ENCODE measurements at places on chromosomes 5 and 9.

DNA sequence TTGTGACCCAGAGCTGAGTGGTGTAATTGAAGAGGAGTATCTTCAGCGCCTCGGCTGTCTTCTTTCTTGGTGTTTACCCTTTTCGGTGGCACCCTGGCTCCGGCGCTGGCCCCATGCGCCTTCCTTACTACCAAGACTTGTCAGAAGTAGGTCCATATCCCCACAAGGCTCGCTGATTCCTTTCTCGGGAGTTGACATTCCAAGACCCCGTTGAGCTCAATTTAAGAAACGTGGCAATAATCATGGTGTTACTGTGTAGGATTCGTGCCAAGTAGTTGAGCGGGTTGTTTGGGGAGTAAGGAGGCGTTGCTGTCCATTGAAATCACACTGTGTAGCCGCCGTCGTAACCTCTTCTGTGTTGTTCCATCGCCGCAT is 795 bp downstream of the NDUFAF2 start:
- DNase-seq: peak; percentile 65

DNA sequence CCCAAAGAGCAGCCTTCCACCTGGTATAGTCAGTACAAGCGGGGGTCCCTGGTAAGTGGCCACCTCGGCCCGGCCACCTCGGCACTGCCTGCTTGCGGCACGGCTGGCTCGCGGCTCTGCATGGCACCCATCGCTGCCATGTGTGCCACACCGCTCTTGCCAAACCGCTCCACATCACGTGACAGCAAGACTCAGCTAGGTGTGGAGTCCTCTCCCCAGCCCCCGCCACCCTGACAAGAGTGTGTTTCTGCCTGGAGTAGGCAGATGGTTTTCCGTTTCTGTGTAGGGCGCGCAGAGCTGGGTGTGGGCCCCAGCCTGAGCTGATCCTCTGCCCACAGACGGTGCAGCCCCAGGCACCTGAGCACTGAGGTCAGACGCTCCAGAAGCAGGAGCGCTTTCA is 50.5 kb upstream of the FCN2 start:
- DNase-seq: no peak

DNA sequence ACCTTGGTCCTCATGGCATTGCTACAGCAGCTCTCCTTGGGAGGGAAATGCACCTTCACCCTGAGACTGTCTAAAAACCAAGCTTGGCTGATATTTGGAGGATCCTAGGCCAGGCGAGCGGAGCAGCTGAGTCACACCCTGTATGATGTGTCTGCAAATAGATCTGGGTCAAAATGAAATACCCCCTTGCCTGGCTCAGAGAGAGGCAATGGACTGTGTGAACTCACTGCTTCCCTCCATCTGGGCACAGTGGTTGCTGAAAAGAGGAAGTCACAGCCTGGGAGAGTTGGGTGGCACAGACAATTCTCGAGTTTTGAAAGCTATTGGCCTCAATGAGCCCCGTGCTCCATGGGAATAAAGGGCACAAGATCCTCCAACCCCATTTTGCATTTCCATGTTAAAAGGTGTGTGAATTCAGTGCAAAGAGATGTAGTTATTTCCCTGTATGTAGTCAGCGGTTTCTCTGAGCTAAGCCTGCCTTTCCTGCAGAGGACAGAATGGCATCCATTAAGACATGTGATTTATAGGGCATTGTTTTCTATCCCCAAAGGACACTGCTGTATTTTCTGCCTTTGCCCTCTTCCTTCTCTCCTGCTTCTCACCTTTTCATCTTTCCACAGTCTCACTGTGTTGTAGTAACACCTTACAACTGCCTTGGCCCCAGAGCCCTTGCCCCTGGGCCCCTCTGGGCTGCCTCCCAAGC is 177.2 kb downstream of the GADD45G start:
- DNase-seq: no peak

GRCh38 chr5:138439477-138440158 is 761 bp downstream of the REEP2 start:
- DNase-seq: peak; percentile 4

GRCh38 chr5:160770718-160771117 is 81.3 kb downstream of the ATP10B start:
- no peak for DNase-seq

DNA sequence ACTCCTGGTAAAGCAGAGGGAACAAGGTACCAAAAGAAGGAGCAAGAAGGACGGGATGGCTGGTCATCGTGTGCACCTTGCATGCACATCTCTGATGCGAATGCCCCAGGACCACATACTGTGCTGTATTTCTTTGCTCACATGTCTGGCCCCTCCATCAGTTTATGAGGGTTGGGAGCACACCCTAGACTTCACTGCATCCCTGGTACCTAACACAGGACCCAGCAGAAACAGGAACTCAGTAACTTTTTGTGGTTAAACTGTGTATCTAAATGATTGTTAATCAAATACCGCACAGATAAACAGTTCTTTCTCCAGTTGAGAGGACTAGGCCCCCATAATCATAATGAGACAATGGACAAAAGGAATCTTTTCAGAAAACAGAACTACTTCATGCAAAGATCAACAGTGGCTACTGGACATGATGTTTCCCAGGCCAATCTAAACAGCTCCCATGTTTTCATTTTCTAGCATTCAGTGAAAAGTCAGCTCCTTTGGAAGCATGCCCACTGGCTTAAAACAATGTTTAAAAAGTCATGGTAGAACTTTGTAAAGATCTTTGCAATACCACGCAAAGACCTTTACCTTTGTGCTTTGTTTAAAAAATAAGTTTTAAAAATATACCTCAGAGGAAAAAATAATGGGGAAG is 55.5 kb upstream of the IFNK start:
- no peak for DNase-seq

- DNase-seq: no peak
Measured at GRCh38 chr5:180074462-180074861, 2.9 kb upstream of the RNF130 start.

GRCh38 chr9:74721696-74722660 is 165.7 kb downstream of the TRPM6 start:
- no peak for DNase-seq

DNA sequence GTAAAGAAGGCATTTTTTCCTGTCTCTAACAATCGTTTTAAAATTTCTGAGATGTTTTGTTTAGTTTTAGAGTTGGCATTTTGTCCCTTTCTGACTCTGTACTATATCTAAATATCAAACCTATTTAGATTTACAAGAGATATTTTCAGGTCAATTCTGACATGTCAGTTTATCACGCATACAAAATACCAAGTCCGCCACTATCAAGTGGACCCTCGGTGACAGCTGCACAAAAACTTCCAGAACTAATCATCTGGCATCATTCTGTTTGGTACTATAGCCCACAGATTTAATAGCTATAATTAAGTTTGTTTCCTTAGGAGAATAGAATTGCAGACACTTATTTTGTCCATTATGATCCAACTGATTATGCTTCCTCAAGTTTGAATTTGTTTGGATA is 1278.2 kb downstream of the CDH12 start:
- DNase-seq: no peak

GRCh38 chr9:101435601-101436079 is at the start of gene ALDOB:
Gene ALDOB (minus strand): TSS chr9:101435774. CDS start chr9:101430887, 4,887 bp downstream.
- no peak for DNase-seq

DNA sequence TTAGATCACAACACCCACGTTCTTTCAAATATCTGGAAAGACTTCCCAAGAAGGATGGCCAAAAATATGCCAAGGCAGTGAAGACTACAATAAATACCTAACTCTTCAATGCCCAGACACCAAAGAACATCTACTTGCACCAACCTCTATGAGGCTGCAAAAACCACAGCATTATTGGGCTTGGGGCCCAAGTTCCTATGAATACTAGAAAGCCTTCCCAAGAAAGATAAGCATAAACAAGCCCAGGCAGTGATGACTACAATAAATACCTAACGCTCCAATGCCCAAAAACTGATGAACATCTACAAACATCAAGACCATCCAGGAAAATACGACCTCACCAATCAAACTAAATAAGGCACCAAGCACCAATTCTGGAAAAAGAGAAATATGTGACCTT is 41.3 kb downstream of the AP3B1 start:
- no peak for DNase-seq

GRCh38 chr9:16358751-16359150 is 511.7 kb downstream of the BNC2 start:
- no peak for DNase-seq

- DNase-seq: no peak
Measured at GRCh38 chr9:114607671-114608524, 3.2 kb upstream of the TMEM268 start.

- peak; percentile 58 for DNase-seq
Measured at GRCh38 chr5:90640484-90641059, 82.0 kb downstream of the ADGRV1 start.

DNA sequence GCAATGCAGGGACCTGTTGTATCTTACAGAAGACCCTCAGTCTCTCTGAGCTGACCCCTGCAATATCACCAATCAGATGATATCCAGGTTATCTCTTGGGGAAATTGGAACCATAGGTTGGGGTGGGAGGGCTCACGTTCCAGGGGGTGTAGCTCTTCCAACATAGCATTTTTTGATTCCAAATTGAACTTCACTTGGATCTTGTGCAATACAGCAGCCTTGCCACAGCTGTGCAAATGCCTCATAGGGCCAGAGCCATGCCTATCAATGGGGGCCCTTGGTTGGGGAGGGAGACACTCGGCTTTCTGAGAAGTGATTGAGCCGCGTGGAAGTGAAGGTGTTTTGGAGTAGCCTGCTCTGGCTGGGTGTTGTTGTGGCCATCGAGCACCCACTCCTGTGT is 117.2 kb upstream of the PITX1 start:
- DNase-seq: no peak

GRCh38 chr5:142472306-142472951 is 147.6 kb upstream of the SPRY4 start:
- DNase-seq: peak; percentile 91

- DNase-seq: no peak
Measured at GRCh38 chr5:102700120-102700831, 54.8 kb upstream of the PAM start.

DNA sequence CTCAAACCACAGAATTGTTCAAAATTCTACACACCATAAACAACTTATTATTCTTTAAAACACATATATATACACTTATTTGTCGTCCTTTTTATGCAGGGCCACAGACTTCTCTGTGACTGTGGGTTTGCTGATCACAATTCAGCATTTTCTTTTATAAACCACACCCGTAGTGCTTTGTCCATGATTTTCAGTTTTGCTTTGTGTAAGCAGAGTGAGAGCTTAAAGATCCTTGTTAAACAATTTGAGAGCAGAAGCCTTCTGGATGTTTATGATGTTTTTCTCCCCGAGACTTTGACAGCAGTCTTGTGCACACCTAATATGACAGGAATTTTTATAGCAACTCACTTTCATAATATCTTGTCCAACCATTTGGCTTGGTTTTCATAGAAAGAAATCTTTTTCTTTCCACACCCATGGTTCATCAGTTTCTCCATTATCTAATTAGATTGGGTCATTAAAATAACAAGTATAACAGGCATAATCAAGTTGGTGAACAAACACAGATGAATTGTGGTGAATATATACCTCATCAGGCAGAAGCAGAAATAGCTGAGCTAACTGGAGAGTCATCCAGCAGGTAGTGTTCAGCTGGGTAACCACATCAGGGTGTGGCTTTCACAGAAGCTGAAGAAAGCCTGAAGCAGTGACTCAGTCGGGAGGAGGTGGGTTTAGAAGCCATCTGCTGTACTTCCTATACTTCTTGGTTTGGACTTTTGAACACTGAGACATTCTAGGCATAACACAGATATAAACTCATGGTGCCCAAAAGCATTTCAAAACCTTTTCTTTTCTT is 232.8 kb downstream of the DOCK8 start:
- DNase-seq: peak; percentile 20

DNA sequence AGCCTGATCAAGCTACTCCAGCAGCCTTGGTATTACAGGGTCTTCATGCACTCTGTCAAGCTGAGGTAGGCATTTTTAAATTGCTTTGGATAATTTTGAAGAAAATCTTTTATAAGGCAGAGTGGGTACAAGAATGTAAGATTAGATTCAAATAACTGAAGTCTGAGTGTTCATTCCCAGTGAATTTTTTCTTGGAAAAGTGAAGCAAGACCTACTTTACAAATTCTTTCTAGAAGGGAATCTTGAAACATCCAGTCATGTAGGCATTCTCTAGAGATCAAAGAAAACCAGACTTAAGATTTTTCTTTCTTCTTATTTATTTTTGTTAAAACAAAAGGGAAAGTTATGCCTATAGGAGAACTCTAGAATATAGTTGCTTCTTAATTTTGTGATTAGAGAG is 139.0 kb downstream of the FOCAD start:
- peak; percentile 38 for DNase-seq

GRCh38 chr9:136203408-136204144 is 1.4 kb downstream of the LHX3 start:
- DNase-seq: no peak

DNA sequence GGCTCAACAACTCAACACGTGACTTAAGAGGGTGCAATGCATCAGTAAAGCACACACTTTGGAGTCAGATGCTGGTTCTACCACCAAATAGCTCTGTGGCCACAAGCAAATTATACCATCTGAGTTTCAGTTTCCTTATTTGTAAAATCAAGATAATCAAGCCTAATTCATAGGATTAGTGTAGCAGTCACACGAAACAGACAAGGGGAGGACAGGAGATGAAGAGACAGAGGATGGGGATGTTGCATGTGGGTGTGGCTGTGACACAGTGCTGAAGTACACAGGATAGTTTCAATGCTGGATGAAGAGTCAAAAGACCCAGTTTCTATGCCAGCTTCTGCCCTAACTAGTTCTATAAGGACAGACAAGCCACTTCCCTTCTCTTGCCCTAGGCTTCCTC is 60.2 kb downstream of the SPOCK1 start:
- no peak for DNase-seq

- peak; percentile 97 for DNase-seq
Measured at GRCh38 chr5:106397700-106398099, 1273.0 kb downstream of the EFNA5 start.

GRCh38 chr5:55758231-55758630 is 20.4 kb downstream of the DDX4 start:
- DNase-seq: no peak

- peak; percentile 81 for DNase-seq
Measured at GRCh38 chr5:9716838-9717281, 86.7 kb upstream of the TAS2R1 start.

DNA sequence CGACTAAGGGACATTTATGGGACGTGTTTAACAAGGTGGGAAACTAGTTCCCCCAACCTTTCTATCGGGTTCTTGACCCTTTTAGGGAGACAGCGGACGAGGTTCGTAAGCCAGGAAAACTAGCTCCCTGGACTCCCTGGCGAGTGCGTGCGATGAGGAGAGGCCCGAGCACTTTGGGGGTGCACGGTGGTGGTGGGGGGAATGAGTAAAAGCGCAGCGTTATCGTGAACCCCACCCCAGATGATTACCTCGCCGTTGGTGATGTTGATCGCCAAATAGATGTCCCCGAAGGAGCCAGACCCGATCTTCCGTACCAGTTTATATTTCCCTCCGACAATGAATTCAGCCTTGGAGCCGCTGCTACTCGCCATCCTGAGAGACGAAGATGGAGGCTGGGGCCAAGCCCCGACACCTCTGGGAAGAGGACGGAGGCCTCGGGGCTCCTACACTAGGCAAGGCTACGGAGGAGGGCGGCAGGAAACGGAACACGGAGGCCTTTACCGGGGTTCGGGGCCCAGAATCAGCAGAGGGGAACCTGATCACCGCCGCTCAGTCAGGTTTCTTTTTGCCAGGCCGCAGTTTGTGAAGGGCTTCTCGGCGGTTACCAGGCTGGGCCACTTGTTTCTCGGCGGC is 529 bp downstream of the CSNK1A1 start:
- no peak for DNase-seq

GRCh38 chr5:132378580-132378979 is 9.1 kb downstream of the SLC22A5 start:
- DNase-seq: no peak

- DNase-seq: no peak
Measured at GRCh38 chr5:154535535-154535934, 57.5 kb upstream of the HAND1 start.

- DNase-seq: no peak
Measured at GRCh38 chr5:74240783-74241750, 399.5 kb downstream of the ENC1 start.

- DNase-seq: no peak
Measured at GRCh38 chr5:54829102-54829501, 156.3 kb downstream of the ESM1 start.
